ENCODE measurements at places on chromosomes 7 and 10.
A peak's percentile ranks its signal among the peaks of the same experiment; 100 is the strongest.

DNA sequence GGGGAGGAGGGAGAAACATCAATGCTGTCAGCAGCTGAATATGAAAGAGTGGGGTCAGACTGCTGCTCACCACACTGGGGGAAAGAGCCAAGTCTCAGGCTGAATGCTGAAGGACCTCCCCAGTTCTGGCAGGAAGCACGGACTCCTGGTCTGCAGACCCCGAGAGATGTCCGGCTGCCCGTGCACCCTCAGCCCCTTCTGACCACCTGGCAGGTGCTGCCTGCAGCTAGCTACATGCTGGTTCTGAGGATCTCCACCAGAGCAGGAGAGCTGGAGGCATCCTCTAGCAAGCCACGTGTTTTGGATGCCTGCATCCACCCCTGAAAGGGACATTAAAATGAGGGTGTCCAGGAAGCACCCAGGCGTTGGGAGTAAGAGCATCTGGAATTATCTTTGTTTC is 74.2 kb downstream of the HTR5A start:
- DNase-seq = no peak

DNA sequence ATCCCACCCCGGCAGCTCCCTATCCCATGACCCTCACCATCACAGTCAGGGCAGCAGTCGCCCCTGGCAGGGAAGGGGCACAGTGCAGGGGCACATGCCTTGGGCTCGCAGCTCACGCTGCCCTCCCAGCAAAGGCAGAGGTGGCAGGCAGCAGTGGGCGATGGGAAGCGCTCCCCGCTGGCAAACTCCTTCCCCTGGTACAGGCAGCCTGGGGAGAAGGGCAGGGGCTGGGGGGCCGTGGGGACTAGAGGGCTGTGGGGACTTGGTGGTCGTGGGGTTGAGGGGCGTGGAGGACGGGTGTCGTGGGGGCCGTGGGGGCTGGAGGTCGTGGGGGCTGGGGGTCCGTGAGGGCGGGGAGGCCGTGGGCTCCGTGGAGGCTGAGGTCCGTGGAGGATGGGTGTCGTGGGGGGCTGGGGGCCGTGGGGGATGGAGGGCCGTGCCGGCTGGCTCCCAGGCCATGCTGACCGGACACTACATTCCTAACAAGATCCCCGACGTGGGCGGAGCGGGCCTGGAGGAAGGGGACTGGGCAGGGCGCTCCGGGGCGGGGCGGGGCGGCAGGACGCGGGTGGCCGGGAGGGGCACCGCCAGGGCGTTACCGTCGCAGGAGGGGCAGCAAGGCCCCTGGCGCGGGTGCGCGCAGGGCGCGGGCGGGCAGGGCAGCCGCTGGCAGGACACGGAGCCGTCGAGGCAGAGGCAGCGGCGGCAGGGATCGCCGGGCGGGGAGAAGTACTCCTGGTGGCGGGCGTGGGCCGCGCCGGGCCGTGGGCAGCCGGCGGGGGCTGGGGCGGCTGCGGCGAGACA is 20.0 kb downstream of the KCP start:
- no peak for DNase-seq

GRCh38 chr10:124186956-124187355 is 93.6 kb upstream of the CHST15 start:
- no peak for DNase-seq

GRCh38 chr7:93194386-93194785 is 31.9 kb downstream of the HEPACAM2 start:
- no peak for DNase-seq

- no peak for DNase-seq
These were observed 167.1 kb downstream of the ELMO1 start for GRCh38 chr7:37281368-37282092.

- no peak for DNase-seq
These were observed 16.4 kb downstream of the PRKRIP1 start for GRCh38 chr7:102412548-102412947.

DNA sequence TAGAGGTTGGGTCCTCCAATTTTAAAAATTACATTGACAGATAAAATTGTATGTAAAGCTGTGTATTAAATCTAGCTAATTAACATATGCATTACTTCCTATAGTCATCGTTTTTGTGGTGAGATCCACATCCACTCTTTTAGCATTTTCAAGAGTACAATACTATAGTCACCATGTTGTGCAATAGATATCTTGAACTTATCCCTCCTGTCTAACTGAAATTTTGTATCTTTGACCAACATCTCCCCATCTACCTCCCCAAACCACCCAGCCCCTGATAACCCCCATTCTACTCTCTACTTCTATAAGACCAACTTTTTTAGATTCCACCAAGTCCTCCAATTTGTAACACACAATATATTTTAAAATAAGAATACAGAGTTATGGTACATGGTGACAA is 208.0 kb downstream of the RELN start:
- no peak for DNase-seq

- DNase-seq = no peak
These were observed 147.1 kb upstream of the LRRN3 start for GRCh38 chr7:110943701-110944345.

DNA sequence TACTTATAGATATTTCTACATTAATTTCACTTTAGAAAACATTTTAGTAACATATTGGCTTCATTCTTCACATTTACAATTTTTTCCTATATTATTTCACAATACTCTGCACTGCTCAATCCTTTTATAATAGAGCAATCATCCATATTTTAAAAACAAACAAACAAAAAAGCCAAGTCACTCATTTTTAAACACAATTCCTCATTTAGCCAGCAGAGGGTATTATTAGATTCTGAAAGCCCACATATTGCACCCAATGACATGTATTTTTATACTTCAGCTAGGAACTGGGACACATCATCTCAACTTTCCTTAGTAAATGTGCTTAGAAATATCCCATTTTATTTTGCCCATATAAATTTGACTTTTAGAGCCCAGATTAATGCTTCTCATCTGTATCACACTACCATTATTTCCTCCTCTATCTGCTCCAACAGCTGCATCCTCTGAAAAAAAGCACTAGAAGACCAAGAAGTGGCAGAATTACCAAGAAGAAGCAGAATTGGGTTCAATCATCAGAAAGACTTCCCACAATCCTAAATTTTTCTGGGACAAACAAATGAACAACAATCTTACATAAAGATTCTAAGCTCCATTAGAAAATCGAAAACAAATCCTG is 29.5 kb downstream of the CTNNA3 start:
- DNase-seq = peak; percentile 59

GRCh38 chr10:32481606-32482005 is 35.7 kb downstream of the CCDC7 start:
- DNase-seq = no peak

GRCh38 chr7:37915438-37915837 is 1.2 kb downstream of the SFRP4 start:
- DNase-seq = no peak

DNA sequence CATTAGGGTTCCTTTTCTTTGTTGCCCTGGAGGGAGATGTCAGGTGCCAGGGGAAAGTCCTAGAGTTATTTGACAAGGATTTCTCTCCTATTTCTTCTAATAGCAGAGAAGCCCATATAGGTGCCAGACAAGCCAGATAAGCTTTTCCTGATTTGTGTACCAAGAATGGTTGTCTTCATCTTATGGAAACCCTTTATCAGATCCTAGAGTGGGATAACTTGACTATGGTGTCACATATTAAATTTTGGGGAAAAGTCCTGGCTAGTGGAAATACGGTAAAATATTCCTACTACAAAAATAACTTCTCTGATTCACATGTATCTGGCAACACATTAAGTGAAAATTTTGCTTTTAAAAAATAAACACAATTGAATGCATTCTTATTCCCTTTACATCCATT is 1.2 kb downstream of the OR2A12 start:
- no peak for DNase-seq

DNA sequence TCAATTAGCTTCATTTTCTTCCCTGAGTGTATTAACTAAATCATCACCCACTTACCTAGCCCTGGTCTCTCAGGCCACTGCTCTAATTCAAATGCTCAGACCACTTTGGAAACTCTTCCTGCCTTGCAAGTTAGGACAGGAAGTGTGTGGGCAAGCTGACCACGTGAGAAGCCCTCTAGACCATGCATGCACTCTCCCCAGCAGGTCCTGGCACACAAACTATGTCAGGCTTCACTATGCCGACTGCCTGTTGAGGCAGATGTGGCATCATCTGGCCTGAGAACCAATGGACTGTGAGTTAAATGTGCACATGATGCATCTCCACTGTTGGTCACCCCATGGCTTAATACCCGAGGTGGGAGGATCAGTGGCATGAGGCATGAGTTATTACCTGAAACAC is 439.6 kb downstream of the GRID1 start:
- DNase-seq = no peak

- DNase-seq = no peak
These were observed 552.7 kb downstream of the MAGI2 start for GRCh38 chr7:78900806-78901205.

GRCh38 chr10:116730464-116731260 is 11.7 kb downstream of the HSPA12A start:
- no peak for DNase-seq

GRCh38 chr7:24200407-24200966 is 83.5 kb upstream of the NPY start:
- DNase-seq = no peak

- no peak for DNase-seq
These were observed 76.6 kb upstream of the HGF start for GRCh38 chr7:81846398-81846797.

DNA sequence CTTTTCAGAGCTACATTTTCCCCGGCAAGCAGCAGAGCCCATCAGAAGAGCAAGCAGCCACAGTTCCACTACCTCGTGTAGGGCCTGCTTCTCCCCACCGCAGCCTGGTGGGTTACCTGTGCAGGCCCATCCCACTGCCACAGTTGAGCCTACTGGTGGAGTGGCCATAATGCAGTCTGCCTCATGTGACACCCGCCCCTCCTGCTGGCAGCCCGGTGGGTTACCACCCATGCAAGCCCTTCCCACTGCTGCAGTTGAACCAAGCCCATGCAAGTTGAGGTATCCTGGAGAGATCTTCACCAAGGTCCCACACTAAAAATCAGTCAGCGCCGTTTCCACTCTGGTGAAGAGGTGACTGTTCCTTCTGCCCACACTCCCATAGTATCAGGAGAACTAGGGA is 32.1 kb upstream of the CNNM1 start:
- no peak for DNase-seq

- no peak for DNase-seq
These were observed 139.4 kb upstream of the PHYHIPL start for GRCh38 chr10:59037018-59037389.

- DNase-seq = no peak
These were observed 86.1 kb downstream of the TRIM24 start for GRCh38 chr7:138546064-138546619.

GRCh38 chr7:101410743-101411507 is 48.2 kb downstream of the COL26A1 start:
- no peak for DNase-seq

- no peak for DNase-seq
These were observed 221.0 kb downstream of the GLRX3 start for GRCh38 chr10:130357226-130357625.

- no peak for DNase-seq
These were observed 72.2 kb downstream of the CHST15 start for GRCh38 chr10:124020981-124021815.

DNA sequence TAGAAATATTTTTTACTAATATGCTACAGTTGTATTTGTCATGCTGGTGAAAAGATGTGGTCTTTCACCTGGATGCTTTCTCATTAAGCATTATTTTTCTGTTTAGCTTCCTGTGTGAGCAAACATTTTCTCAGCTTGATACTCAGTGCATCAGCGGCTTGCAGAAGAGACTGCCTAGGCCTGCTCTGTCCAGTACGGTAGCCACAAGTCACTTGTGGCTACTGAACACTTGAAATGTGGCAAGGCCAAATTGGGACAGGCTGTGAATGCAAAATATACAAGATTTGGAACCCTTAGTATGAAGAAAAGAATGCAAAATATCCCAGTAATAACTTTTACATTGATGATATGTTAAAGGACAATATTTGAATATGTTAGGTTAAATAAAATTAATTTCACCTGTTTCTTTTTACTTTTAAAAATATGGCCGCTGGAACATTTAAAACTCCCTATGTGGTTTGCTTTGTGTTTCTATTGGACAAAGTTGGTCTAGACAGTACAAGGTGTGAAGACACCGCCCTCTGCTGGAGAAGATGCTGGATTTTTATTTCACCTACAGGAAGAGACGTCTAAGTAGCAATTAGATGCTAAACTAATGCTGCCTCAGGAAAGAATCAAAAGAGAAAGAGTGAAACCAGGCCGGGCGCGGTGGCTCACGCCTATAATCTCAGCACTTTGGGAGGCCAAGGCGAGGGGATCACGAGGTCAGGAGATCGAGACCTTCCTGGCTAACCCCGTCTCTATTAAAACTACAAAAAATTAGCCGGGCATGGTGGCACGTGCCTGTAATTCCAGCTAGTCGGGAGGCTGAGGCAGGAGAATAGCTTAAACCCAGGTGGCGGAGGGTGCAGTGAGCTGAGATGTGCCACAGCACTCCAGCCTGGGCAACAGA is 5.3 kb downstream of the SRGN start:
- DNase-seq = peak; percentile 49

GRCh38 chr10:62231371-62231770 is 37.3 kb downstream of the RTKN2 start:
- no peak for DNase-seq

- no peak for DNase-seq
These were observed 103.8 kb downstream of the HTR5A start for GRCh38 chr7:155173905-155174304.

GRCh38 chr7:48182718-48183369 is 11.6 kb downstream of the ABCA13 start:
- DNase-seq = no peak

- no peak for DNase-seq
These were observed 24.5 kb downstream of the CHST15 start for GRCh38 chr10:124068929-124069328.

- no peak for DNase-seq
These were observed 9.8 kb upstream of the AKR1C1 start for GRCh38 chr10:4953405-4953804.

DNA sequence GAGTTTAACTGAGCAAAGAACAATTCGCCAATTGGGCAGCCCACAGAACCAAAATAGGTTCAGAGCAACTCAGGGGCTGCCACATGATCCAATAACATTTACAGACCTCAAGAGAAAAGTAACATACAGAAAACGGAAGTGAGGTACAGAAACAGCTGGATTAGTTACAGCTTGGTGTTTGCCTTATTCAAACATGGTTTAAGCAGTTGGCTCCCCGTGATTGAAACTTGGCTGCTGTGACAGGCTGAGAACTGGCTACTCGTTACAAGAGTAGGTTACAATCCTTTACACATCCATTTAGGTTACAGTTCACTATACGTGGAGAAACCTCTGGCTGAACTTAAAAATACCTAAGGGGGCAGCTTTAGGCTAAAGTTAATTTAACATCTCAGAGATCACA is 673.1 kb upstream of the PHF14 start:
- DNase-seq = no peak

GRCh38 chr10:50291261-50291850 is 40.0 kb upstream of the ASAH2 start:
- no peak for DNase-seq

- no peak for DNase-seq
These were observed 16.5 kb downstream of the AP5Z1 start for GRCh38 chr7:4791738-4792536.

GRCh38 chr7:120993553-120994191 is 5.2 kb downstream of the CPED1 start:
- DNase-seq = no peak
